Left forelimb (tissue), 1 donor: ENCODE measurements at places on chromosomes 12 and 14.

DNA sequence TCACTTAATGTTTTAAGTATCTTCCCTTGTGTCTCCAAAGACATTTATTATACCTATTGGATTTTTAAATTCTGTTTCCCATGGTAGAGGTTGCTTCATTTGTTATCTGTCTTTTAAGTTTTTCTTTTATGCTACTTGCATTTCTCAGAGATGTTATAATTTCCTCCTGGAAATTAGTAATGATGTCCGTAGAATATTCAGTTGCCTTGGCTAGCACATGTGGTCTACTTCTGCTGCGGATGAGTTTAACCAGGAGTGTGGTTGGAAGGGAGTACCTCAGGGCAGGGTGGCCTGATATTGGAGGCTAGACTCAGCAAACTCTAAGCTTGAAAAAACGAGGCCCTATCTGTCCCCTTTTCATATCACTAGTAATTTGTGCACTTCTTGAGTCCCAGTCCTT is 8.8 kb upstream of the EVL start:
- DNase-seq = no peak

DNA sequence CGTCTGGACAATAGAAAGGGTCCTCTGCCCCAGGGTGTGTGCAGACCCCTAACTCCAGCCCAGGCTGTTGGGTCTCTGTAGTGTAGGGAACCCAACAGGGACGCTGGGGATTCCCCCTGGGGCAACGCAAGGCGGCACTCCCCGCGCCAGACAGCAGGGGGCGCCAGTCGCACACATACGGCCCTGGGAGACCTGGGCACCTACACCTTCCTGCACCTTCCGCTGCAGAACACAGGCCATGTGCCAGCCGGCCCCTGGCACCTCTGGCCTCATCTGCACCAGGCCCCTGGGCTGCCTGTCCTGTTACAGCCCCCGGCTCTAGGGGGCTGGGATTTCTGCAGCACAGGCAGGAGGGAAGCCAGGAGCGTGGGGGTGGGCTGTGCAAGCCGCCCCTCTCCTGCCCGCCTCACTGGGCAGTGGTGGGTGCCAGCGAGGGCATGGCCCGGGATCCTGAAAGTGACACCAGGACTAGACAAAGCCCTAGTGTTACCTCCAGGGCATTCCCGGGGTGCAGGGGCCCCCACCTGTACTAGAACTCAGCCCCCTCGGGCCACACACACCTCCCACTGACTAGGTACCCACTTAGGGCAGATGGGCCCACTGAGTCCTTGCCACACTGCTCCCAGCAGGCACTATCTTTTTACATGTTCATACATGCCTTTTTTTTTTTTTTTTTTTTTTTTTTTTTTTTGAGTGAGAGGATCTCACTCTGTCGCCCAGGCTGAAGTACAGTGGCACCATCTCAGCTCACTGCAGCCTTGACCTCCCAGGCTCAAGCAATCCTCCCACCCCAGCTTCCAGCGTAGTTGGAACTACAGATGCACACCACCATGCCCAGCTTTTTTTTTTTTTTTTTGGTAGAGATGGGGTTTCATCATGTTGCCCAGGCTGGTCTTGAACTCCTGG is 37.5 kb downstream of the CCNK start:
- peak; percentile 74 for DNase-seq

DNA sequence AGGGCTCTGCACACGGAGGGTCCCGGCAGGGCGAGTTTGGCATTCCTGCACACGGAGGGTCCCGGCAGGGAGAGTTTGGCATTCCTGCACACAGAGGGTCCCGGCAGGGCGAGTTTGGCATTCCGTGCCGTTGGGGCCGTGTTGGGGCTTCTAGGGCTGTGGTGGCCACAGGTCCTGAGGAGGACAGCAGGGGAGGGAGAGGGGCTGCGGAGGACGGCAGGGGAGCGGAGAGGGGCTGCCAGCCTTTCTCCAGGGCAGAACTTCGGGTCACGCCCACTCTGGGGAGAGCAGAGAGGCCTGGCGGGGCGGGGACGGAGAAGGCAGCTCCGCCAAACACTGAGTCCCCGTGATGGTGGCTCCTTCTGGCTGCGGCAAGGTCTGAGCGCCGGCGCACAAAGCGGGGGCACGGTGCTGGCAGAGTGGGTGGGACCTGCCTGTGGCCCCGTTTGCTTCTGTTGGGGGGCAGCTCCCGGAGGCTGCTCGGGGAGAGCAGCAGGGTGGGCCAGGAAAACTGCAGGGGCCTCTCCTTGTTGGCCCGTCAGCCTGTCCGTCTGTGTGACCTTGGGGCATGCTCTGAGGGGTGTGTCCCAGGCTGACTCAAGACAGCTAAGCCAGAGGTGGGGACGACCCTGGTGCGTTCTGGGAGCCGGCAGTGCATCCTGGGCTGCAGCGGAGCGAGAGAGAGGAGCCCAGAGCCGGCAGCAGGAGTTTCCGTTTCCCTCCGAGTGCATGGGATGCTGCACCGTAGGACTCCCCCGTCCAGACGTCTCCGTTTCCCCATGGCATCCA is 60.2 kb downstream of the LRCOL1 start:
- DNase-seq = no peak

- no peak for DNase-seq
These were observed 201.3 kb downstream of the GPHN start for GRCh38 chr14:66709291-66709690.

DNA sequence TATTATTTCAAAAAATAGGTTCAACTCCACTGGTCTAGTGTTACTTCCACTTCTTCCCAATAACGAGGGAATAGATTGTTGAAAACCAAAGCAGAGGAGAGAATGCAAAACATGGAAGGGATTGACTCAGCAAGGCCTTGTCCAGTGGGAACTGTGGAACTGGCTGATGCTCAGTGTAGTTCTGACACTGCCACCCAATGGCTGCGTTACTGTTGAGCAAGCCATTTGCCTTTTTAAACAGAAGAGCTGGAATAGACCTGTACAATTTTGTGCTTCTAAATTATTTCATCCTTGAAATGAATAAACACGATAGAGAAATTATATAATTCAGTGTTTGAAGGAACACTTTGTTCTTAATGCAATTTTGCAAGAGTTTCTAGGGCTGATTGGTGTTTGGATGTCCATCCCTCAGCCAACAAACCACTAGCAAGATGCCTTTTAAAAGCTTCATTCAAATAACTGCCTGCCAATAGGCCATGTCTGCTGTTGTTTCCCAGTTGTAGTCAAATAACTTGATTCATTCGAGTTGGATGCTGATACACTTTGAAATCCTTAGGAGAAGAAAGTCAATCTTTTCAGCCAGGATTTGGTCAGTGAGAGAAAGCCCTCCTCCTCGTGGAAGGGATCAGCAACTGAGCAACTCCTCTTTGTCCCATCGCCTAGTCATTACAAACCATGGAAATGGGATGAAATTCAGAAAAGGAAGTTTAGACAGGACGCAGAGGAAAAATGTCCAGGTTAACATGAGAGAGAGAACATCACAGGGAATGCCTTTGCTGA is 7.3 kb upstream of the MGP start:
- no peak for DNase-seq

DNA sequence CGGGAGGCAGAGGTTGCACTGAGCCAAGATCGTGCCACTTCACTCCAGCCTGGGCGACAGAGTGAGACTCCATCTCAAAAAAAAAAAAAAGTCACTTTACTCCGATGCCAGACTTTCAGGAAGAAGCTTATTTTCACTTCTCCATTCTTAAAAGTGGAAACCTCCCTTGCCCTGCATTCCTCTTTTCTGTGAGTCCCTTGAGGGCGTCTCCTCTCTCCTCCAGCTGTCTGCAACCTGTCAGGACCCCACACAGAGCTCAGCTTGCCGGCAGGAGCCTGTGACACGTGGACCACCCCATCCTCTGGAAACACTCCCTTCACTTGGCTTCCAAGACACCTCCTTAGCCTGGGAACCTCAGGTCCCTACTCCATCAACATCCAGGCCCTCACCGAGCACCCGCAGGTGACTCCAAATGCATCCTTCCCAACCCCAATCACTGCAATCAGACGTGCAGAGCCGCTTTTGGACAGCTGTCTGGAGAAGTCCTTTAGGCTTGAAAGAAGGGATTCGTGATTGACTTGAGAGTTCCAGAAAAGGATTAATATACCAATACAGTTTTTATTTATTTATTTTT is 34.3 kb downstream of the SLC15A4 start:
- DNase-seq = no peak

DNA sequence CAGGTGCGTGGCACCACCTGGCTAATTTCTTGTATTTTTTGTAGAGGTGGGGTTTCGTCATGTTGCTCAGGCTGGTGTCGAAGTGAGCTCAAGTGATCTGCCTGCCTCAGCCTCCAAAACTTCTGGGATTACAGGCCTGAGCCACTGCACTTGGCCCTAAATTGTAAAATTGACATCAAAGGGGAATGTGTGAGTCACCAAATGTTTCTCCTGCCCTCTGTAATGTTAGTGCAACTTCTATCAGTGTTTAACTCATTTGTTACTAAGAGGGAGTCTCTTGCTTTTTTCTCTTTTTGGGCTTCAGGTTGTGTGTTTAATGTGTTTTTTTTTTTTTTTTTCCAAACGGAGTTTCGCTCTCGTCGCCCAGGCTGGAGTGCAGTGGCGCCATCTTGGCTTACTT is 2.3 kb downstream of the TULP3 start:
- DNase-seq = no peak

DNA sequence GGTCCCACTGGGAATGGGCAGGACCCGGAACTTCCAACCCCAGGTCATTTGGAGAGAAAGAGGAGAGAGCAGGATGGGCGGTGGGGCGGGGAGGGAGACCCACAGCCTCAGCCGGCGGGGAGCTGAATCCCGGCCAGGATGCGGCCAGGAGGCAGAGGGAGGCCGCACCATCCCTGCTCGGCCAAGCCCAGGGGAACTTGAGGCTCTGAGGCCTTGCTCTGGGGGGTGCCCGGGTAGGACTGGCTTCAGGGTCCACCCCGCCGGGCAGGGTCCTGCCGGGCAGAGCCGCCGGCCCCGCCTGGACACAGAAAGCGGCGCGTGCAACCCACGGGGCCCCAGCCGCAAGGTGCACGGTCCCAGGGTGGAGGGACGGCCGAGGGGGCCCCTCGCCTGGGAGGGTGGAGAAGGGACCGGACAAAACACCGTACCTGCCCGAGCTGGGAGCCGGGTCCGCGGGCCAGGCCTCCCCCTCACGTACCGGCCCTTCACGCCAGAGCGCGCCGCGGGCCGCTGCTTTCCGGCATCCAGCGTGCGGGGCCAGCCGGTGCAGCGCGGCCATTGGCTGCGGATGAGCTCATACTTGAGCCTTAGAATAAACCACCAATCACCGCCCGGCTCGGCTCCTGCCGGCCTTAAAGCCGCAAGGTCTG is at the start of gene RPS6KL1:
Gene RPS6KL1 (minus strand): TSS at position 509 of the 650 bp plus-strand sequence. CDS start 1,719 bp downstream, outside the sequence.
- DNase-seq = no peak

DNA sequence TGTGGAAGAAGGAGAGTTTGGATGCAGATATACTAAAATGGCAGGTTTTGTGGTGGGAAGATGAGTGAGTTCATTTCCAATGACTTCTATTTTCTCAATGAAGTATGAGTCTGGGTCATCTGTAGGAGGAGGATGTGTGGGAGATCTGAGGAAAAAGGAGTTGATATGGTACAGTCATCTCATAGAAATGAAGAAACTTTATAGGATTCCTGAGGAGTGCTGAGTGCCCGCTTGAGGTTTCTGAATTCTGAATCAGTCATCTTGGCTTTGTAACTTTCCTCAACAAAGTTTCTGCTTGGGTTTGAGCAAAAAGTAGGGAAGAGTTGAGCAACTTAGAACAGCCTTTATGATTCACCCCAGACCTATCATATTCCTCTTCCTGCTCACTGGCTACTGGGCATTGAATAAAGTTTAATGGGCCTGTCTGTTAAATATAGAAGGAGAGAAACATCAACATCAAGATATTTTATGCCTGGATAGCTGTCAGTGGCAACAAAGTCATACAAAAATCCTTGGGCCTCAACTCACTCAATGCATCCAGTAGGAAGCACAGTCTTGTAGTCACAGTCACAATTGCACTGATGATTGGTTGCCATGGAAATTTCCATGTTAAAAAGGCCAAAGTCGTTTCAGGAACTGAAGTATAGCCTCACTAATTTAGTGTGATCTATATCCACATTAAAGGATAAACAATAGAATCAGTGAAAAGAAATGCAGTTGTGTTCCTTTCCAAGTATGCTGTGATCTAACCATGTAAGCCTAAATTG is 284.7 kb downstream of the DUSP6 start:
- no peak for DNase-seq

GRCh38 chr12:6361834-6362233 is 13.5 kb downstream of the SCNN1A start:
- DNase-seq = no peak

DNA sequence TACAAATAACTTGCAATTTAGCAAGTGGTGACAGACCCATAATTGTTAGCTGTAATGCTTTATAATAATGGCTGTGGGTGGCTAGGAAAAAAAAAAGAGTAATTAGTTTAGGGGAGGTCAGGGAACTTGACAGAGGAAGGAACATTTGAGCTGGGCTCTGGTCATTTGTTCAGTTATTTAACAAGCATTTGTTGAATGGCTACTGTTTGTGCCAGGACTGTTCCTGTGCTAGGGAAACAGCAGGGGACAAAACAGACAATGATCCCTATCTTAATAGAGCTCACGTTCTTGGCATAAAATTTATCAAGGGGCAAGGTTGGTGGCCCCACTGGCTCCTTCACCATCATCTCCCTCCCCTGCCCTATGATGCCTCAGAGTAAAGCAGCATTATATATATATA is 18.5 kb downstream of the CHST11 start:
- DNase-seq = no peak

- DNase-seq = no peak
These were observed 38.0 kb upstream of the FBXO21 start for GRCh38 chr12:117228239-117228638.

GRCh38 chr12:4118017-4118510 is 155.5 kb upstream of the CCND2 start:
- DNase-seq = no peak

- no peak for DNase-seq
These were observed 65.9 kb upstream of the FBRSL1 start for GRCh38 chr12:132423820-132424645.

DNA sequence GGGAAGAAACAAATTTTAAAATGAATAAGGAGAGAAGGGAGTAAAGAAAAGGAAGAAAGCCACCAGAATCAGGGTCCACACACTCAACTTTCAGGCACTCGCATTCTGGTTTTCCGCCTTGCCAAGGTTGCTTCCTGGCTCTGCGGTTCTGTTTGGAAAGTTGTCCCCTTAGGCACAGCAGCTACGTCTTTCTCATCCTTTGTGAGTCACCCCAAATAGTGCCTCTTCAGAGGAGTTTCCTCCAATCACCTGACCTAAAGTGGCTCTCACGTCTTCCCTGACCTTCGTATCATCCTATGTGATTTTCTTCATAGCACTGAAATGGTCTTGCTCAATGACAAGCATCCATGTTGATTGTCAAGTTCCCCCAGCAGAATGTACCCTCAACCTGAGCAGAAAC is 99.5 kb upstream of the TMCC3 start:
- DNase-seq = no peak

DNA sequence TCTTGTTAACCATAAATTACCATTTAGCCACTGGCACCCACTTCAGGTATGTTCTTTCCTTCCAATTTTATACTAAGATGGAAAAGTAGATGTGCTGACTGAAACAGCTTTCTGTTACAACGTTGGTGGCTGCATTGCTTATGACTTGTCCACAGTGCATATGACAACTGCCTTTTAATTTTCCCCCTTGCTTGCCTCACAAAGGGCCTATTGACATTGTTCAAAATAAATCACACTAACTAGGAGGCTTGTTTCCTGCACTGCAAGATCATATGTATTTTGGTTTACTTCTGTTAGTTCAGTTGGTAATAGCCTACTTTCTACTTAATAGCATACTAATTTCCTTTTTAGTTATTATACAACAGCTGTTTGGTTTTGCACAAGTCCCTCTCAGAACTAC is 55.4 kb downstream of the SCAF11 start:
- no peak for DNase-seq

- no peak for DNase-seq
These were observed 158.4 kb upstream of the MYL2 start for GRCh38 chr12:111078731-111079130.

GRCh38 chr12:93094988-93095737 is 166.1 kb upstream of the EEA1 start:
- no peak for DNase-seq
